Activated T-helper 1 cell treated with anti-CD3 and anti-CD28 coated beads, Interleukin-2, amount 50 U/mL, for 16 hours (primary cell): ENCODE measurements at places on chromosomes 2 and 18.

DNA sequence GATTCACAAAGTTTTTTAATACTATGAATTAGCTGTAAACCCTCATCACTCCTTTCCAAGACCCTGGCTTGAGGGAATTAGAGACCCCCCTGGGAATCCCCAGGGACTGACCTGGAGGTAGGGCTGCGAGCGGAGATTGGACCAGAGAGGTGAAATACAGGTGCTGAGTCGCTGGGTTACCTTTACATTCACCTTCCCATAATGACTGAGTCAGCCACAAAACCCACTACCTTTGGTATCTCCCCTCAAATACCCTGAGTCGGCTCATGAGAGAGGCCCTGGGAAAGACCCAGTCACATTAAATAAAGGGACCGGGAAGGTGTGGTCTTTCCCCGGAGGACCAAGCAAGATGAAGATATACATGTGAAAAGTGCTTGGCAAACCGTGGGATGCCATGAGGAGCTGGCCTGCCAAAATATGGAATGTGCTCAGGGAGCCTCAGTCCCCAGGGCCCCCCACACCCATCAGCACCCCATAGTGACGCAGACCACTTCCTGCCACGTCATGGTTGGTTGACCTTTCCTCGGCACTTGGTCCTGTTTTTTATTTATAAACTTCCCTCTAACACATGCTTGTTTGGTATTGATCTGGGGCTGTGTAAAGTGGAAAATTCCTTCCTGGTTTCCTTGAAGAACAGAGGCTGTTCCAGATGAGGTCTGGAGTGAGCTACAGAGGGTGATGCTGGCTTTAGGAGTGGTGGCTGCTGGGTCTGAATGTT is 51.4 kb downstream of the IL1RL2 start:
- DNase-seq, result no peak

GRCh38 chr18:8882632-8883408 is 177.5 kb downstream of the MTCL1 start:
- DNase-seq, result no peak

GRCh38 chr2:235545339-235546150 is 51.7 kb downstream of the AGAP1 start:
- no peak for DNase-seq

- DNase-seq, result no peak
These were observed 304.9 kb upstream of the KYNU start for GRCh38 chr2:142572346-142573132.

- DNase-seq, result no peak
These were observed at the start of gene ITPRIPL1 for GRCh38 chr2:96325041-96325883. Gene ITPRIPL1, plus strand, starts transcription at chr2:96325317. Its CDS starts 523 bp downstream, at chr2:96325840.

DNA sequence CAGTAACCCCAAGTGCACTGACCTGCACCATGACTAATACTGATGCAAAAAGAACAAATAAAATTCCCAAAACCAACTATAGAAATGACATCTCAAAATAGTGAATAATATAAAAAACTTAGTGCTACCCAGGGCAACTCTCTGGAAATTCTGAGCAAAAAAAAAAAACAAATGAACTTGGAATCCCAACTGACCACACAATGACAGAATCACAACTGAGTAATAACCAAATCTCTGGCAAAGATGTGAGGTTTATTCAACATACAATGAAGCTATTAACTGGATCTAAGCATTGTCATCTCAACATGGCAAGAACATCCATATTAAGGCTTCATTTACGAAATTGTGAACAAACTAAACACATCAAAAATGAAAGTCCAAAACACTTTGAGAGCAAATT is 22.7 kb downstream of the EXOC6B start:
- DNase-seq, result no peak

DNA sequence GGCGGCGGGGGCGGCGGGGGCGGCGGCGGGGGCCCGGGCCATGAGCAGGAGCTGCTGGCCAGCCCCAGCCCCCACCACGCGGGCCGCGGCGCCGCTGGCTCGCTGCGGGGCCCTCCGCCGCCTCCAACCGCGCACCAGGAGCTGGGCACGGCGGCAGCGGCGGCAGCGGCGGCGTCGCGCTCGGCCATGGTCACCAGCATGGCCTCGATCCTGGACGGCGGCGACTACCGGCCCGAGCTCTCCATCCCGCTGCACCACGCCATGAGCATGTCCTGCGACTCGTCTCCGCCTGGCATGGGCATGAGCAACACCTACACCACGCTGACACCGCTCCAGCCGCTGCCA is 644 bp downstream of the ONECUT2 start:
- no peak for DNase-seq

- DNase-seq, result no peak
These were observed 26.8 kb upstream of the NABP1 start for GRCh38 chr2:191650896-191651773.

GRCh38 chr18:28177828-28178635 is 1.1 kb upstream of the CDH2 start:
- no peak for DNase-seq

- no peak for DNase-seq
These were observed 21.3 kb upstream of the SPP2 start for GRCh38 chr2:234029150-234029733.

- DNase-seq, result no peak
These were observed 109.1 kb upstream of the CTDP1 start for GRCh38 chr18:79570266-79571201.

GRCh38 chr2:62287899-62288880 is 92.3 kb downstream of the B3GNT2 start:
- DNase-seq, result no peak

- no peak for DNase-seq
These were observed 30.1 kb upstream of the FAM117B start for GRCh38 chr2:202604699-202605098.

- no peak for DNase-seq
These were observed 92.1 kb upstream of the ID2 start for GRCh38 chr2:8589721-8590120.

- no peak for DNase-seq
These were observed 195.9 kb downstream of the SOX11 start for GRCh38 chr2:5888126-5888525.

GRCh38 chr2:96739076-96739632 is 710 bp downstream of the LMAN2L start:
- no peak for DNase-seq

DNA sequence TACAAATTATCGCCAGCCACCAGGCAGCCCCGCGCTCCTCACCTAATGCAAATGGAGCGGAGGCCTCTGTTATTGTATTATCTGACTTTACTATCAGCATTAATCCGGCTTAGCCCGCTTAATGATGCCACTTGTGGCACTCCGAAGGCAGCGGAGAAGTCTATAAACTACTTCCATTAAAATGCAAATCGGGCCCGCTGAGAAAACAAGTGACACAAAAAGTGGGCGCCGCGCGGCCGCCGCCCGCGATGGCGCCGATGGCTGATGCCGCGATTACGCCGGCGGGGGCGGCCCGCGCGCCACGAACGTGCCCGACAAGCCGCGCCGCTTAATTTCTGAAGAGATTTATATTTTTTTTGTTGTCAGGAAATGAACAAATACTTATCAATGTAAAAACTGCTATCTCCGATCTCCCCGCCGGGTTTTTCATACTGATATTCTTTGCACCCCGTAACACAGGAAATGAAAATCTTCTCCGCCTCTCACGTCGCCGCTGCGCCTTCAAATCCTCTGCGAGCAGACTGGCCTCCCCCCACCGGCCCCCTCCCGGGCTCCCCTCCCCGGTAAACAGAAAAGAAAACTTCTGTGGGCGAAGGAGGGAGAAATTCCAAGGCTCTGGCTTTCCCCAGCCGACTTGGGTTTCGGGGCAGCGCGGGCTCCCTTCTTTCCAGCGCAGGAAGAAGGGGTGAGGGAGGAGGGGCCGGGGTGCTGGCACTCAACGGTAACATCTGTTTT is 221.8 kb downstream of the INSIG2 start:
- peak; percentile 22 for DNase-seq

DNA sequence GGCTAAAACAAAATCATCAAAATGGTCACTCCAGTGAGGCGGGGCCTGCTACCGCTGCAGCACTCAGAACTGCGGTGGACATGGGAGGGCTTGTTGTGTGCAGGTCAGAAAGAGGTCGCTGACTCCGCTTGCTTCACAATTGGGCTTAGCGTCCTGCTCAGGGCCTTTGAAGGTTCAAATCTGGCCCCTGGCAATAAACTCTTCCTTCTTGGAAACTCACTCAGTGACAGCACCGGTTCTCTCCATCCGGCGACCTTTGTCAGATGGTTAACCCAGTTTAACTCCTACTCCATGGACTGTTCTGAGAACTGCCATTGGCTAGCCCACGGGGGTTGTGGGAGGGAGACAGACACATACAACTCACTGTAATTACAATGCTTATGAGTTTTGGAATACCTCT is 29.0 kb upstream of the LAPTM4A start:
- no peak for DNase-seq

- peak; percentile 34 for DNase-seq
These were observed 200.4 kb downstream of the INO80D start for GRCh38 chr2:205885492-205886099.

DNA sequence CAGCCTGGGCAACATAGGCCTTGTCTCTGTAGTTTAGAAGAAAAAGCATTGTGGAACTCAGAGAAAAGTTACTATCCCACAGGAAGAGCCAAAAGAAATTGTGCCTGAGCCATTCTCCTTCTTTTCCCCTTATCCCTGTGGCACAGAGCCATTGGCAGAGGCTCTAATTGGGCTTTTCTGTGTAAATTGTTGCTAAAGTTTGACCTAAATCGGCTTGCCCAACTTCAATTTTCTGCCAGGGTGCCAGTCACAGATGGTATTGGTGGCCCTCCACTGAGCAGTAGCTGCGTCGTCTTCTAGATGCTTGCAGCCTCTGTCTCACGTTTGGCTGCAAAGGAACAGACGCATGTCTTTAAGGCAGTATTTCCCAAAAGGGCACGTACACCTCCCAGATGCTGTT is 30.3 kb downstream of the ZNF532 start:
- no peak for DNase-seq

GRCh38 chr2:134098321-134098720 is 155.6 kb upstream of the MGAT5 start:
- no peak for DNase-seq

GRCh38 chr2:178059681-178060080 is 12.9 kb downstream of the PDE11A start:
- no peak for DNase-seq

- no peak for DNase-seq
These were observed 178.3 kb upstream of the HDAC4 start for GRCh38 chr2:239579081-239579480.

DNA sequence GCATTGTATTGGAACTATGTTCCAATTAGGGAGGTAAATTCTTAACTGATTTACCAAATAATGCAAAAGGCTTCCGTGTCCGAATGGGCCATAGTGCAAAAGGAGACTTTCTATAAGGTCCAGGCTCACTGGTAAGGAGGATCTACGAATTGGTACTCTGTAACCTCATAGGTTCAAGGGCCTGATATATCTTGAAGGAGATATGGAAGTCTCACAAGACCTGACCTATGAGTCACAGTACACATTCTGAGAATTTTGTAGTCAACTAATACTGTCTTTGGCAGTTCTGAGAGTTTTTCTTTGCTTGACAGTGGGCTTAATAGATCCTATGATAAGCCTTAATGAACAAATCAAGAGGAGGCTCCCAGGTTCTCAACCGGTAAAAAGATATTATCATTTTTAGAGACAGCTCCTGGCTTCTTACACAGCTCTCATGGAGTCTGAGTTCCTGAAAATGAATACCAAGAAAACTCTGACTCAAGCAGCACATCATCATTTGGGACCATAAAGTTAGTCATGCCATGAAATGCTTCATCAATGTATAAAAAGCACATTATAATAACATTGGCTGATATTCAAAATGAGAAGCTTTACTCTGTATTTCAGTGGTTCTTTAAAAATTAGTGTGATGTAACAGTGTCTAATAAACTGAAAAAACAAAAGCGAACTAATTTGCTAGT is 1275.2 kb upstream of the CRIM1 start:
- no peak for DNase-seq
